AG20443 (cell line): ENCODE measurements at places on chromosomes 6 and 20.

DNA sequence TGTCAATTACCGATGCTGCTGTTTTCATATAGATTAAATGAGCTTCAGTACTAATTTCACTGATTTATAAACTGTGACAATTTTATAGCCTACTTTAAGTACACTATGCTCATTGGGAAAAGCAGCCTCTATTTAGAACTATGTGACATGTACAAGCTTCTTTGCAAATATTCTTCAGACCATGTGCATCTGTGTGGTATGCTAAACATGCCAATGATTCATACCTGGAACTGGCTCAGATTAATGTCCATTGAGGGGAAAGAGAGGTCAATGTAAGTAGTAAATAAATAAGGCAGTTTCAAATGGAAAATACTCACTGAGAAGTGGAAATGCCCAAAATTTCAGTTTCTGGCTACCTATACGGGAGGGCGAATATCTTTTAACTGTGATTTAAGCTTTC is 777.7 kb downstream of the C6orf118 start:
- DNase-seq = no peak

DNA sequence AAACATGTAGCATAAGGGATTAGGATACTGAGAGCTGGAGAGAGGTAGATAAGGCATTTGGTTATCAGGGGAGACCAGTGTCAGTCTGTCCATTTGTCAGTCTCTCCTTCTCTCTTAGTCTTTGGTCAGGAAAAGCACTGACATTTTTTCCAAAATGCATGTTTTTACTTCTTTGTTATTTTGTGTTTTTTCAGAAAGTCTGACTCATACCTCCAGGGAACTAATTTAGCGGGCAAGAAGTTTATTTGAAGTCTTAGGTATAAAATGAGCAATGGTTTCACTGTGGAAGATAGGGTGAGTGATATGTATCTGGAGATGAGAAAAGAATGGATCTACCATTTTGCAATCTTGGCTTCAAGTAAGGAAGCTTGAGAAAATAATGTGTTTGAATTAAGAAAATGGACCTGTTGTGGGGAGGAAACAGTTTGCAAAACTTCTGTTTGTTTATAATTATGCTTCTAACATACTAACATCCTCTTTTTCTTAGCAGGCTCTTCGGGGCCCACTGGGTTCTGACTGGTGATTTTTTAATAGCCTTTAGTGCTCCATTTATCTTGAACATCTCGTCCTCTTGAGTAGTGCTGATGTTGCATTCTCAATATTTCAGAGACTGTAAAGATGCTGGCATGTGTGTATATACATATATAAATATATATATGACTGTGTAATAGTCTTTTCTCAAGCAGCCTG is 66.9 kb upstream of the FABP7 start:
- no peak for DNase-seq

DNA sequence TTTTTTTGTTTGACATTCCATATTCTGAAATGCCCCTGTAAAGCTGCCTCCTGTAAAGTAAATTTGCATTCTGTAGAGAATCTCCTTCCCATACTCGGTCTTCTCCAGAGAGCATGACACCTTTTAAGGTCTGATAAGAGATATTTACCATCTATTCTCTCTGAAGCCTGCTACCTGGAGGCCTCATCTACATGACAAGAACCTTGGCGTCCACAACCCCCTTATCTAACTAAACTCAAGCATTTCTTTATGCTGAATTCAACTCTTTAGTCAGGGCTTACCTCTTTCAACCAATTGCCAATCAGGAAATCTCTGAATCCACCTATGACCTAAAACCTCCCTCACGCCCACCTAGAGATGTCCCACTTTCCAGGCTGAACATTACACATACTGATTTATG is 51.6 kb downstream of the FAM184A start:
- DNase-seq = no peak

- DNase-seq = no peak
Observed at GRCh38 chr6:112308476-112308875, 38.7 kb upstream of the RFPL4B start.

GRCh38 chr6:53189554-53189953 is 40.9 kb upstream of the GCM1 start:
- peak; percentile 29 for DNase-seq

- DNase-seq = no peak
Observed at GRCh38 chr6:69286331-69286730, 510.5 kb downstream of the LMBRD1 start.

DNA sequence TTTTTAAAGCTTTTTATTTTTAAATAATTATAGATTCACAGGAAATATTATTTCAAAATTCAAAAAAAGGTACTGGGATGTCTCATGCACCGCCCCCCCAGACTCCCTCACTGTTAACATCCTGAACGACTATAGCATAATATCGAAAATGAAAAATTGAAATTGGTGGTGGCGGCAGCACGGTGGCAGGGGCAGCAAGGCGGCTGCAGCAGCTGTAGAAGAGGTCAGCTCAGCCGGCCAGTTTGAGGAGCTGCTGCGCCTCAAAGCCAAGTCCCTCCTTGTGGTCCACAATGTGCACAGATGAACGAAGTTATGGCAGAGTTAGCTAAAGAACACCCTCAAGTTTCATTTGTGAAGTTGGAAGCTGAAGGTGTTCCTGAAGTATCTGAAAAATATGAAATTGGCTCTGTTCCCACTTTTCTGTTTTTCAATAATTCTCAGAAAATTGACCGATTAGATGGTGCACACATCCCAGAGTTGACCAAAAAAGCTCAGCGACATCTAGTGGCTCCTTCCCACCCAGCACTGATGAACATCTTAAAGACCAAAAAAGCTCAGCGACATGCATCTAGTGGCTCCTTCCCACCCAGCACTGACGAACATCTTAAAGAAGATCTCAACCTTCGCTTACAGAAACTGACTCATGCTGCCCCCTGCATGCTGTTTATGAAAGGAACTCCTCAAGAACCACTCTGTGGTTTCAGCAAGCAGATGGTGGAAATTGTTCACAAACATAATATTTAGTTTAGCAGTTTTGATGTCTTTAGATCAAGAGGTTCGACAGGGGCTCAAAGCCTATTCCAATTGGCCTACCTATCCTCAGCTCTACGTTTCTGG is 100.8 kb downstream of the FAM217A start:
- DNase-seq = peak; percentile 78

DNA sequence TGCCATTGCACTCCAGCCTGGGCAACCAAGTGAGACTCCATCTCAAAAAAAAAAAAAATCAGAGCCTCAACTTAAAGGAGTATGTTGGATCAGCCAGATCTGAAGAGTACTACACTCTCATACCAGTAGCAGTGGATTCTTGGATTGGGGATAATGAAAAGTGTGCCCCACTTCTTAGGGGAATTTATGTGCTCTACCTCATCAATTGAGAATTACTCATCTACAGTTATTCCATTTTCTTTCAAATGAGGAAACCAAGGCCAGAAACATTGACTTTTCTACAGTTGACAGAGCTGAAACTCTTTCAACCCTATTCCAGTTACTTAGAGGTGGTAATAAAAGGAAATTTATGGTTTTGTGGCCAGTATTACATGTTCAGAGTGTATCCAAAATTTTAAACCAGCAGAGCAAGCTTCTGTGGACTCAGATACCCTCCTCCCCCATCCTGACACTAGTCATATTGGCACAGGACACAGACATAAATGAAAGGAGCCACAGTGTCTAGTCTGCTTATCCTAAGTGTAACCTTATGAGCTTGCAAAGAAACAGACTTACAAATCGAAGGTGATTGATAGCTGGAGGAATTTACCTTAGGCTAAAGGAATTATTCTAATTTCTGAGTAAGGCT is 51.2 kb downstream of the ORC3 start:
- DNase-seq = peak; percentile 17

GRCh38 chr6:52503323-52503747 is 73.5 kb downstream of the TRAM2 start:
- no peak for DNase-seq

DNA sequence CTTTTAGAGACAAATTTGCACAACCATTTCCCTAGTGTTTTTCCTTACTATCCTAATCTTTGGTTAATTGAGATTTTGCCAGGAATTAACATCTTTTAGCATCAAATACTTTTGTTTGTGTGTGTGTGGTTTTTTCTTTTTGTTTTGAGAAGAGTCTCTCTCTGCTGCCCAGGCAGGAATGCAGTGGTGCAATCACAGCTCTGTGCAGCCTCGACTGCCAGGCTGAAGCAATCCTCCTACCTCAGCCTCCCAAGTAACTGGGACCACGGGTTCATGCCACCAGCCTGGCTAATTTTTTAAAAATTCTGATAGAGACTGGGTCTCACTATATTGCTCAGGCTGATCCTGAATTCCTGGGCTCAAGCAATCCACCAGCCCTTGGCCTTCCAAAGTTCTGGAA is 28.5 kb downstream of the BAK1 start:
- no peak for DNase-seq

DNA sequence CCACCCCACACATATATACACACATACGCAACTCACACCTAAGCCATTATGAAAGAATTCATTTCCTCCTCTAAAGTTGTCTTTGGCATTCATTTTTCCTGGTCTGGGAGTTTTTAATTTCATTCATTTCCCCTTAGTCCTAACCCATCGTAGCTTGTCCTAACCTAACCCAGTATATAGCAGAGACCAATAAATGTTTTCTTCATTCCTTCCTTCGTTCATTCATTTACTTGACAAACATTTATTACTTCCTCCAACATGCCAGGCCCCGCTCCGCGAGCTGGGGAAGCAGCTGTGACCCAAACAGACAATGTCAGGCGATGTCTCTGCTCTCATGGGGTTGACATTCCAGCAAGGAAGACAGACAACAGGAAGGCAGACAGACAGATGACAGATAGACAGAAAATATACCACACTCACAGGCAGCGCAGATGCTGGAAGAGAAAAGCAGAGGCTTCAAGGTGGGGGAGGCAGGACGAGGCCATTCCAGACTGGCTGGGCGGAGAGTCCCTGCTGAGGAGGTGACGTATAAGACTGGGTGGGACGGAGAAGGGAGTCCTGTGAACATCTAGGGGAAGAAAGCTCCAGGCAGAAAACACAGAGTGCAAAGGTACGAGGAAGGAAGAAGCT is 33.7 kb upstream of the SIRPA start:
- DNase-seq = peak; percentile 49

GRCh38 chr20:62066983-62067433 is 1.3 kb upstream of the TAF4 start:
- peak; percentile 52 for DNase-seq

GRCh38 chr20:5168651-5169396 is 42.0 kb downstream of the CDS2 start:
- DNase-seq = peak; percentile 74

- DNase-seq = peak; percentile 80
Observed at GRCh38 chr20:52190437-52191131, 995 bp downstream of the ZFP64 start.

DNA sequence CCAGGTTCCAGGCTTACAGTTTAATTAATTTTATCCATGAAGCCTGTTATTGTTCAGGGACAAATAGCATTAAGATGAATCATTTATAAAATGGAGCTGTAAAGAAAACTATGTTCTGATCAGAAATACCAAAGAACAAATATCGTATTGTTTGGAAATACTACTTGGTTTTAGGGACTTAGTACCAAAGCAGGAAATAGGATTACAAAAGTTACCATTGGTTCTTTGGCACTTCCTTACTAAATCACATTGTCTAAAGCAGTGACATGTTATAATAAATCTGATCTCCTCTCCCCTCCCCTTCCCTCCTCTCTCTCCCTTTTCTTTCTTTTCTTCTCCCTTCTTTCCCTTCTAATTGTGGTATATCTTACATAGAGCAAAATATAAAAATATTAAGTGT is 29.6 kb downstream of the CRYBG1 start:
- DNase-seq = no peak

DNA sequence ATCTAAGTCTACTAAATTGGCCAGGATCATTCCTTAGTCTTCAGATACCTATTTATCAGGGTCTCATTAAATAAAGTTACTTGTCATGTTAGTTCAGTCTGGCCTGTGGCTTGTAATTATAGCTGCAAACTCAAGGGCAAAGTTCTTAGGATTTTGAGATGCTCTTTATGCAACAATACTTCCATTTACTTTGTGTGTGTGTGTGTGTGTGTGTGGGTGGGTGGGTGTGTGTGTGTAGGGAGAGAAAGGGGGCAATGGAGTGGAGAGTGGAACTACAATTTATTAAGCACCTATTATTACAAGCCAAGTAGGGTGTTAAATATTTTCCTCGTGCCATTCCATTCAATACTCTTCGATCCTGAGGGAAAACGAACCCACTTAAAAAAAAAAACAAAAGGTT is 17.7 kb upstream of the TBC1D20 start:
- no peak for DNase-seq

DNA sequence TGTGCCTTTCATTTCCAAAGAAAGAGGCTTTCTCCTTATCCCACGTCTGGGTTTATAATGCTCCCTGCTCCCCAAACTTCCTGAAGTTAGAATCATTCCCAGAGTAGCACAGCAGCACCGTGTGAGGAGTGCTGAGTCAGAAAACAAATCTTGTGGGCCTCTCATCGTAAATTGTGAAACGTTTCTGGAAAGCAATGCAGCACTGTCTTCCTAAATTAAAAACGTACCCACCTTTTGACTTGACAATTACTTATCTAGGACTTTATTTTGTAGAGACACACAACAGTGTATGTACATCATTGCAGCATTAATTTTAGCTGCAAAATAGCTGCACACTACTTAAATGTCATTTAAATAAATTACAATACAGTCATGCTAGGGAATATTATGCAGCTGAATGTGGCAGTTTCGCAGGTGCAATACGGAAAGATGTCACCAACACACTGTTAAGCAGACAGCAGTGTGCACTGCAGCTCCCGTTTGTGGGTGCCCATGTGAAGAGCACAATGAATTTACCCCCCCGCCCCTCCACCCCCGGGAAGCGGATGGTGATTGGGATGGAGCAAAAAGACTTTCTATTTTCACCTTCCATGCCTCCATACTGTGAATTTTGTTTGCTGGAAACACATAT is 30.8 kb downstream of the RRBP1 start:
- DNase-seq = peak; percentile 74

- DNase-seq = no peak
Observed at GRCh38 chr20:35702824-35703695, 3.9 kb downstream of the ROMO1 start.
